ENCODE measurements at places on chromosomes 5 and 9. TPM values are rescaled to one million over a fixed set of nuclear protein-coding genes. Genes with fewer than 3 reads are reported as not detected.

- DNase-seq, result no peak
These were observed 17.0 kb upstream of the ADAM19 start for GRCh38 chr5:157592594-157592993.

- no peak for DNase-seq
These were observed 20.1 kb upstream of the NIM1K start for GRCh38 chr5:43171926-43172325.

DNA sequence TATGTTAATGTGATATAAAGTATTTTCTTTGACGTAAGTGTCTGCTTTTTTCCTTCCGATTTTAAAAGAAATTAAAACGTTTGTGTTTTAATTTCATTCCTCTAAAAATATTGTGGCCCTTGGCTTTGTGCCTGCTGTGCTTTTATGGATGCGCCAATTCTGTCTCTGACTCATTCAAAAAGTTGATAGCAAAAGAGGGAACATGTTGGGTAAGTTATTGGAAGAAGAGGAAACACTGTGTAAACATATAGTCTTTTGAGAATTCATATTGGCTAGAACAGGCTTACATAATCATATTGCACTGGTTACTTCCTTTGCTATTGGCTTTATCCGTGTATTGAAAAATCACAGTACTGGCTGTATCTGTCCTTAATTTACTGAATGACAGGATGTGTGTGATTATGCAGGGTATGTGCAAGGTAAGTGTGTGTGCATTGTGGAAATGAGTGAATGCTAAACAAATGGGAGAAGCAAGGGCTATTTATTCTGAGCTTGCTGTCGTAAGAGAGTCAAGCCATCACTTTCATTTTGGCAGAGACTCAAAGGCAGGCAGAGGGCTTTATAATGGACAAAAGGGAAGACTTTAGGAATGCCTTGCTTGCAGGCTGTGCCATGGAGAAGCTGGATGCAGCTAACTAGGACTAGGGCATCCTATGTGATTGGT, 67.8 kb downstream of the SGCD start:
- DNase-seq, result no peak

DNA sequence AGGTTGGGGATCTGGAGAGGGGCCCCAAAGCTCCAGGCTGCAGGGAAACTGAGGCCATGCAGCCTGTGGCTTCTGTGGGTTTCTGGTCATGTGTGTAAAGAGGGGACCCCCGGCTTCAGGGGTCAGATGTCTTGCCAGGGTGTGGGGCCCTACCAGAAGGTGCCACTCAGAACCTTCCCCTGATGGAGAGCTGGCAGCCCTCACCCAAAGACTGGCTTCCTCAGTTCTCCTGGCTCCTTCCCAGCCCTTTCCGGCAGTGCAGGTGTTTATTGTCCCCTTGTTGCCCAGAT, 11.6 kb upstream of the LAMC3 start:
- no peak for DNase-seq

DNA sequence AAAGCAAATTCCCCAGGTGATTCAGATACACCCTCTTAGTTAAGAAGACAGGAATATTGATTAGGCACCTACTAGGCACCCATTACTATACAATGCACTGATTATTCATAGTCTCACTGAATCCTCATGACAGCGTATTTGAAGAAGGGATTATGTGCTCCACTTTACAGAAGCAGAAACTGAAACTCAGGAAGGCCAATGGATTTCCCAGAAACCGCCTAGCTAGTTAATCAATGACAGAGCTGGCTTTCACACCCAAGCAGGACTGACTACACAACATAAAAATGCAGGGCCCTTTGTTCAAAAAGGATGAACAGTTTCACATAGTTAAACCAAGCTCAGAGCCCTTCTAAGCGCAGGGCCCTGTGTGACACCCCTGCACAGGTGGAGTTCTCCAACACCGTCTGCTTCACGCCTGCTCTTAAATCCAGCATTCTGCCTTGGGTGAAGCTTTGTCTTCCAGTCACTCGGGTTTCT, 117.3 kb downstream of the TTLL11 start:
- DNase-seq, result no peak

DNA sequence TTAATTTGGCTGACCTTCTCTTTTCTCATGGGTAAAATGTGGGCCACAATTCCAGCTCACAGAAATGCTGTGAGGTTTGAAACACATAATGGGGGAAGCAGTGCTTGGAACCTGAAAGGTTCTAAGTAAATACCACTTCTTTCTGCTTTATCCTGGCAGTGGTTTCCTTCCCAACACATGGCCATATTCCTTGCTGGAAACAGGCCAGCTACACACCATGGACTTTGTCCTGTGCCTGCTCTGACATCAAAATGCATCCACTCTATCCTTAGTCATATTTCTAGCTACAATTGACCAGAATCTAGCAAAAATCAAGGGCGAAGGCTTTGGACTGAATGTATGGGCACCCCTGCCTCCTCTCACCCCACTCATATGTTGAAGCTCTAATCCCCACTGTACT, 93.1 kb upstream of the TRPC7 start:
- no peak for DNase-seq

The ADCY2 gene
- 0.40 TPM for total RNA-seq

- no peak for DNase-seq
These were observed 104.4 kb downstream of the FANCC start for GRCh38 chr9:95213117-95213516.

DNA sequence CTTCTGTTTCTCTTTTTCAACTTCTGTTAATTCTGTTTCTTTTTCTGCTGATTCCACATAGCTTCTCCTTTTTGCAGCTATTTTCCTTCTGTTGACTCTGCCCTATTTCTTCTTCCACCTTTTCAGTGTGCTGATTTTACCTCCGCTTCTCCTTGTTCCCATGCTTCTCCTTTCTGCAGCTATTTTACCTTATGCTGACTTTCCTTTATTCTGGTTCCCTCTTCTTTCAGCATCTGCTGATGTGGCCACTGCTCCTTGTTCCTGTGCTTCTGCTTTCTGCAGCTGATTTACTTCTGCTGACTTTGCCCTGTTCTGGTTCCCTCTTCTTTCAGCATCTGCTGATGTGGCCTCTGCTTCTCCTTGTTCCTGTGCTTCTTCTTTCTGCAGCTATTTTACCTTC, 58.8 kb downstream of the HACD4 start:
- no peak for DNase-seq

DNA sequence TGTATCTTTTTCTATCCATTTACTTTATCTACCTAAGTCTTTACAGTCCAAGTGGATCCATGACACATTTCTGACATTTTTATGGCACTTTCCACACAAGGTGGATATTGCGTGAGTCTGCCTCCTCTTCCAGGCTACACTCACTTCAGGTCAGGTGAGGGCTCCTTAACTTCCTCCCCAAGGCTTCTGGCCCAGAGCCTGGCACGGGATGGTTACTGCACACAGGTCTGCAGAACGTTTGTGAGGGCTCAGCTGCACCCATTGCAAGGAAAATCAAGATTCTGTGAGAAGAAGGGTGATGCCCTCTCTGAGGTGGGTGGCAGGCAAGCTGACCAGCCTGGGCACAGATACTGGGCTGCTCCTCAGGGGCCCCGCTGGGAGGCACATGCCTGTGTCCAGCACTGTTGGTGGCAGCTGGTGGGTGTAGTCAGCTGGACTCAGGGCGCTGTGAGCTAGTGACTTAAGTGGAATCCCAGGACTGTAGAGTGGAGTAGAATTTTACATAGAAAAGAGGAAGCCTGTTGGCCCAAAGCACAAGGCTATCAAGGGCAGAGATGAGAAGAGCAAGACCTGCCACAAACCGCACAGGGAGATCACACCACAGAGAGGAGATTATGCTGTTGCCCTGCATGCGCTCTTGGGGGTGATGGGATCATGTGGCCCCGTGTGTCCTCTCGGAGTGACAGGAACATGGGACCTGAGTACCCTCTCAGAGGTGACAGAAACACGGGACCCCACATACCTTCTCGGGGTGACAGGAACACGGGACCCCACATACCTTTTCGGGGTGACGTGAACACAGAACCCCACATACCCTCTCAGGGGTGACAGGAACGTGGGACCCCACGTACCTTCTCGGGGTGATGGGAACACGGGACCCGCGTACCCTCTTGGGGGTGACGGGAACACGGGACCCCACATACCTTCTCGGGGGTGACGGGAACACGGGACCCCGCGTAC, 21.3 kb downstream of the AHRR start:
- DNase-seq, result no peak

The FGF10 gene
- 1.6 TPM for total RNA-seq

DNA sequence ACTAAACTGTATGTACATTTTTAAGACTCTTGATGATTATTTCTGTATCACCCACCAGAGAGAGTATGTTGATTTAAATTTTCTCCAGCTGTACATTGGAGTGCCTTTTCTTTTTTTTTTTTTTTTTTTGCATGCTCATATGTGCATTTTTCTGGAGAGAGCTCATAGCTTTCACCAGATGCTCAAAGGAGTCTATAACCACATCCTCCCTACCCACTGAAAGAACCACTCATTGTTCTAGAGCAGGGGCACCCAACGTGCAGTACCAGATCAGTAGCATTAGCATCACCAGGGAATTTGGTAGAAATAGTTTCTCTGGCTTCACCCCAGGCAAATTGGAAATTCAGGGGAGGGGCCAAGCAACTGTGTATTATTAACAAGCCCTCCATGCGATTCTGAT, 53.9 kb upstream of the TMEM171 start:
- DNase-seq, result no peak

DNA sequence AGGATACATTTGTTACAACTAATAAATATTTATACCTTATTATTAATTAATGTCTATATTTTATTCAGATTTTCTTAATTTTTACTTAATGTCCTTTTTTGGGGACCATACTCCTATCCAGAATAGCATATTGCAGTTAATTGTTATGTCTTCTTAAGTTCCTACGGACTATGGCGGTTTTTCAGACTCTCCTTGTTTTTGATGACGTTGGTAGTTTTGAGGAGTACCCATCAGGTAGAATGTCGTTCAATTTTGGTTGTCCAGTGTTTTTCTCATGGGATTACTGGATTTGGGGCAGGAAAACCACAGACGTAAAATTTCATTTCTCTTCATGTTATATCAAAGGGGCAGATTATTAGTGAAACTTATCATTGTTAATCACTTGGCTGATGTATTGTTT, 223.7 kb downstream of the ISL1 start:
- no peak for DNase-seq

The CD74 gene
- total RNA-seq, result 263 TPM

- no peak for DNase-seq
These were observed 168.5 kb downstream of the DOCK2 start for GRCh38 chr5:169805527-169805934.
